ENCODE measurements at places on chromosomes 1 and 21. TPM values are rescaled to one million over a fixed set of nuclear protein-coding genes. Genes with fewer than 3 reads are reported as not detected.

DNA sequence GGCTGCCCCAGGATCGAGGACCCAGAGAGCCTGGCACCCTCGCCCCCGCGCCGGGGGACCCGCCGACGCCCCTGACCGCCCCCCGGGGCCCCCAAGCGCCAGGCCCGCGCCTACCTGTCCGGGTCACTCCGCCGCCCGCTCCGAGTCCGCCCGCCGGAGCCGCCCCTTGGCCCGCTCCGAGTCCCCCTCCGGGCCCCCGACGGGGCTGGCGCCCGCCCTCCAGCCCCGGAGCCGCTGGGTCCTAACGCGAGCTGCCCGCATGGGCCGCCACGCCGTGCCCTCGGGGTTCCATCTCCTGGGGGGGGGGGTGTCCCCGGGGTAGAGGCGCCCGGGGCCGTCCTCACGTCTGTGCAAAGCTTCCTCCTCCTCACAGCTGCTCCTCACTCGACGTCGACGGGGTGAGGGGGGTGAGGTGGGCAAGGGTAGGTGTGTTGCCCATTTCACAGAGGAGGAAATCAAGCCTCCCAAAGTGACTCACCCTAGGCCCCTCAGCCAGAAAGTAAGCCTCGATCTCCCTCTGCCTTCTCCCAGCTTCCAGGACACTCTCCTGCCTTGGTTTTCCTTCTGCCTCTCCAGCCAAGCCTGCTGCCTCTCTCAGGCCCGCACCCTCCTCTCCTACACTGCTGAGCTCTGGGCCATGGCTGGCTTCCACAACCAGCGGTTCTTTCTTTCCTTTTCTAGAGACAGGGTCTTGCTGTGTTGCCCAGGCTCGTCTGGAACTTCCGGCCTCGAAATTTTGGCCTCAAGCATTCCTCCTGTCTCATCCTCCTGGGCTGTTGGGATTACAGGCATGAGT is at the start of gene MFAP2:
MFAP2 (minus strand) TSS at position 148 of the 796 bp plus-strand sequence. CDS start 2,347 bp downstream, outside the sequence.
- no peak for DNase-seq

DNA sequence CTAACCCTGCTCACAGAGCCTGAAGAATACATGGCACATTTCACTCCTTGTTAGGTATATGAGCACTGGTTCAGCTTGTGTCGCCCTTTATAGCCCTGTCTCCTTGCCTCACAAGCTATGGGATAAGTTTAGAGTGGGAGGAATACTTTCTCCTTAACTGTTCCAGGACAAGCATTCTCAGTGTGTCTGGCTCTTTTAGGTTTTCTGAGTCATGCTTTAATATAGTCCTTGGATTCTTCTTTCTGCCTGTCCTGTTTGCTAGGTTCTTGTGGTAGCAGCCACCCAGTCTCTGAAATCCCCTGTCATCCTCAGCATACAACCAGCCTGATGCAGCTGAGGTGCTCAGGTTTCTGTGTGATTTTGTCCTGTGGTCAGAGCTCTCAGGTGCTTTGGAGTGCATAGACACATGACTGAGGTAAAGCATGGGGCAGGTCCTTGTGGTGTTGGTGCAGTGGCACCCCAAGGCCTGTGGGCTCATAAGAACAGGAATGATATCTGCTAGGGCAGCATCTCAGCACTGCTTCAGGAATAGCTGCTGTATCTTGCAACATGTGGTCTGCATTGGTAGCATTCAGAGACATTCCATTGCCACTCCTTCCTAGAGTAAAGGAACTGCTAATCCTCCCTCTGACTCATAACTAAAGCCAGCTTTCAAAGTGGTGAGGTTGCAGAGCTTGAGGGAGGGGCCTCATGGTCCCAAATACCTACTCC is 14.2 kb upstream of the CASQ2 start:
- no peak for DNase-seq

DNA sequence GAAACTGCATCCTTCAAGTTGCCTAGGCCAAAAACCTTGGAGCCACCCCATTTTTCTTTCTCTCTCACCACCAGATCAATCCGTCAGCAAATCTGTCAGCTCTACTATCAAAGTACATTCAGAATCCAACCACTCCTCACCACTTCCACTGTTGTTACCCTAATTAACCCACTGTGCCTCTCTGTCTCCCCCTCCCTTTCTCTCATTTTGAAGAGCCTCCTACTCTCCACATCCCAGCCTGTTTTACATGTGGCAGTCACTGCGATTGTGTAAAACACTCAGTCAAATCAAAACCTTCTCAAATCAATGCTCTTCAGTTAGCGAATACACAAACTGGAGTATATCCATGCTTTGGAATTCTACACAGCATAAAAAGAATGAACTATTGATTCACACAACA is 33.1 kb downstream of the ZNF684 start:
- no peak for DNase-seq

DNA sequence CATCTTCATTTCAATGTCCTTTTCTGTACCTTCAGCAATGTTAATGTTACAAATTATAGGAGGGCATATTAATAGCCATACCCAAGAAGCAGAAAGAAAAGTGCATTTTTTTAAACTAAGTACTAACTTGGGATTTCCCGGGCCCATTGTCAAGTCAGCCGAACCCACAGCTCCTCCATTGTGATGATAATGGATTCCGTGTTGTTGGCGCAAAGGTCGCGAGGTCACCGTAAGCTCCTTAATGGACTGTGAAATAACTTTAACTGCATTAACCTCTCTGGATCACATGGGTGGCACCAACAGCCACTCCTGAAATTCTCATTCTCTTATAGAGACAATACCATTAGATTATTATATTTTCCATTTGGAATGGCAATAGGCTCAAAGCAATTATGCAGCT is 250.6 kb upstream of the RRP15 start:
- no peak for DNase-seq

The ITLN2 gene
- total RNA-seq, result not detected

- no peak for DNase-seq
These were observed 175.4 kb downstream of the LRRC7 start for GRCh38 chr1:69743146-69743545.

DNA sequence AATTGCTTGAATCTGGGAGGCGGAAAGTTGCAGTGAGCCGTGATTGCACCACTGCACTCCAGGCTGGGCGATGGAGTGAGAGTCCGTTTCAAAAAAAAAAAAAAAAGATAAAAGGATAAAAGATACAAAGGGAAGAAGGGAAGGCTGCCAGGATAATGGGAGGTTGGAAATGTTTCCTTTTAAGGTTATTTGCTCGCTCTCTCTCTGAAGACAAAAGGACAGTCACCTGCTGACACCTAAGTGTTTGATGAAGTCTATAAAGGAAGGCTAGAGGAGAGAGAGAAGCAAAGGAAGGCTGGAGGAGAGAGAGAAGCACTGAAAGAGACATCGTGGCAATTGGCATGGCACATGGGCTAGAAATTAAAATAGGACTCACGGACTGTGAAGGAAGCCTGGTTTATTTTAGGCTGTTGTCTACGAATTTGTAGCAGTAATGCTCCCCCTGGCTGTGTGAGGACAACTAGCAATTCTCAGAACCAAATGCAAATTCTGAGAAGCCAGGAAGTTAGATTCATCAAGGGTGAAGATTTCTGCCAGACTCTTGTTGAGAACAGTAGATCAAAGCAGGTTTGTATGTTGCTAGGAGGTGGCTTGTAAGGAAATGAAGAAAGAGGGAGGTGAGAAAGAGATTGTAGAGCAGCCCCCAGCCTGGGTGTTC is 154.2 kb downstream of the ZP4 start:
- DNase-seq, result peak; percentile 27

GRCh38 chr1:184748740-184749139 is 5.9 kb downstream of the EDEM3 start:
- DNase-seq, result no peak

- no peak for DNase-seq
These were observed 253.5 kb downstream of the AKT3 start for GRCh38 chr1:243596431-243597062.

DNA sequence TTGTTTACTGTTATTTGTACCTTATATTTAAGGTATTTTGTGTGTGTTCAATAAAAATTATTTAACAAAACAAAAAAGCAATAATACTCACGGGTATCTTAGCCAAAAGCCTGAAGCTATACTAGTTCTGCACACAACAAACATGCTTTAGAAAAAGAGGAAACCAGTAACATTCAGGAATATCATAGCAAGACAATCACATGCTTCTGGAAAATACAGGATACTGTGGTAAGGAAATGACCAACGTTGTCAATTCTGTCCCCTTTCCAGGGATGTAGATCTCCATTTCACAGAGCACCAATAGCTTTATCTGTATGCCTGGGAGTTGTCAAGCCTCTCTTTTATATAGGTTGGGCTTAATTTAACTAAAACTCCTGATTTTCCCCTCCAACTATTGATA is 288.4 kb downstream of the SMYD3 start:
- DNase-seq, result no peak

DNA sequence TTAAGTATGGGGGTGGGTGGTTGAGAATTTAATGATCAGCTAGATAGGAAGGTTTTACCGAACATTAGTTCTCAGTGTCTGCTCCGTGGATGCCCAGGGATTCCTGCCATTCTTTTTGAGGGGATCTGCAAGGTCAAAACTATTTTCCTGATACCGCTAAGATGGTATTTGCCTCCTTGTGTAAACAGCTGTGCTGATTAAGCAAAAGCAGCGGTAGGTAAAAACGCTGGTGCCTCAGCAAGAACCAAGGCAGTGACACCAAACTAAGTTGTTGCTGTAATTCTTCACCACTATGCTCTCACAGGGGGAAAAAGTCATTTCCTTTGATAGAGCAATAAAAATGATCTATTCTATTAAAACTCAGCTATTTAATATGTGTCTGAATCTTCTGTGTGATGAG is 229.0 kb downstream of the FMN2 start:
- DNase-seq, result no peak
